Heart right ventricle (tissue), 16 donors: ENCODE measurements at places on chromosomes 1 and 21. TPM values are rescaled to one million over a fixed set of nuclear protein-coding genes. Genes with fewer than 3 reads are reported as not detected.

DNA sequence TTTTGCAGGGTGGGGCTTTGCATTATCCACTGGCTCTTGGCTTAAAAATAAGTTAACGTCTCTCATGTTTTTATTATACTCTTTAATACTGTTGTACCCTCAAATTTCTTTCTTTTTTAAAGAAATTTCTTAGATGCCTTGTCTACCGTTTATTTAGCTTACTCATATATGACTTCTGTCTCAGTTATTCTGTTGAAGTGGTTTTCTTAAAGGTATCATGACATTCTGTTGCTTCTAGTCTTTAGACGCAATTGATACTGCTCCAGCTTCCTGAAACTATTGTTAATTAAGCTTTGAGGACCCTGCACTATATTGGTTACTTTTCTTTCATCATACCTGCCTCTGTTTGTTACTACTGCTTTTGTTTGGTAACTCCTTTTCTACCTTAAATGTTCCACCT, 11.7 kb downstream of the PKN2 start:
- no peak for DNase-seq
- no peak overlapping the region for H3K4me3 ChIP-seq
- H3K27me3 ChIP-seq: no peaks in the 10 kb centered on the region
- no peak overlapping the region for H3K27ac ChIP-seq

DNA sequence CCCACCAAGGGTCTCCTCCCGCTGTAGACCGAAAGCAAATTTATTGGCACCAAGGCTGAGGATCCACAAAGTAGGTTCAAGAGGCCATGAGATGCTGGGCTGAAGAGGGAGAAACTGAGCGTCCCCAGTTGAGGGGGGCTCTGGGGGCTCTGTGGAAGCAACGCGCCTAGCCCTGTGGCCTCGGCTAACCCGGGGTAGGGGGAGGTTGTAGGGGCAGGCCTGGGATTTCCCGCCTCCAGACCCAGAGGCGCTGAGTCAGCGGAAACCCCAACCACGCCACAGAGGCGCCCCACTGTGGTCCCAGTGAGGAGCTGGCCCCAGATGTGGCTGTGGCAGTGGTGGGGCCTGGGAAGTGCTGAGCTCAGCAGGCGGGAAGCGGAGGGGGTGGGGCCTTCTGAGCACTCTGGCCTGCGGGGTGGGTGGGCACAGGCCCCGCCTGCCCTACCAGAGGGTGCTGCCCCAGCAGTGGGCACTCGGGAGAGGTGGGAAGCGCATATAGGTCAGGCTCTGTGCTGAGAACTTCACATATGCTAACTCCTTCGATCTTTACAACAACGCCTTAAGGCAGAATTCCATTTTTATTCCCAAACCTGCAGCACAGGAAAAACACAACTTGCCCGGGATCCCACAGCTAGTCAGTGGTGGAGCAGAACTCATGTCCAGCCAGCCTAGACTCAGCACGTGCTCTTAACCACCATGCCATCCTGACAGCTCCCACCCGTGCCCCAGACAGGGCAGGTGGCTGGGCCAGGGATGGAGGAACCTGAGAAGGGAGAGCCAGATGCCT, 1.5 kb upstream of the COL16A1 start:
- no peaks in the 10 kb centered on the region for H3K36me3 ChIP-seq
- no peaks in the 10 kb centered on the region for H3K27me3 ChIP-seq
- peak overlapping the region; percentile 50 for H3K4me3 ChIP-seq
- peak; percentile 56 for DNase-seq

- H3K4me3 ChIP-seq: no peak overlapping the region
- no peaks in the 10 kb centered on the region for H3K27me3 ChIP-seq
- H3K27ac ChIP-seq: no peak overlapping the region
- DNase-seq: no peak
- no peaks in the 10 kb centered on the region for H3K36me3 ChIP-seq
These were observed 4.3 kb upstream of the NR1I3 start for GRCh38 chr1:161242313-161242712.

GRCh38 chr21:34004974-34005373, 68.4 kb upstream of the MRPS6 start:
- H3K27ac ChIP-seq: no peak overlapping the region
- no peaks in the 10 kb centered on the region for H3K36me3 ChIP-seq
- H3K4me3 ChIP-seq: no peak overlapping the region
- no peaks in the 10 kb centered on the region for H3K27me3 ChIP-seq
- DNase-seq: peak; percentile 33

DNA sequence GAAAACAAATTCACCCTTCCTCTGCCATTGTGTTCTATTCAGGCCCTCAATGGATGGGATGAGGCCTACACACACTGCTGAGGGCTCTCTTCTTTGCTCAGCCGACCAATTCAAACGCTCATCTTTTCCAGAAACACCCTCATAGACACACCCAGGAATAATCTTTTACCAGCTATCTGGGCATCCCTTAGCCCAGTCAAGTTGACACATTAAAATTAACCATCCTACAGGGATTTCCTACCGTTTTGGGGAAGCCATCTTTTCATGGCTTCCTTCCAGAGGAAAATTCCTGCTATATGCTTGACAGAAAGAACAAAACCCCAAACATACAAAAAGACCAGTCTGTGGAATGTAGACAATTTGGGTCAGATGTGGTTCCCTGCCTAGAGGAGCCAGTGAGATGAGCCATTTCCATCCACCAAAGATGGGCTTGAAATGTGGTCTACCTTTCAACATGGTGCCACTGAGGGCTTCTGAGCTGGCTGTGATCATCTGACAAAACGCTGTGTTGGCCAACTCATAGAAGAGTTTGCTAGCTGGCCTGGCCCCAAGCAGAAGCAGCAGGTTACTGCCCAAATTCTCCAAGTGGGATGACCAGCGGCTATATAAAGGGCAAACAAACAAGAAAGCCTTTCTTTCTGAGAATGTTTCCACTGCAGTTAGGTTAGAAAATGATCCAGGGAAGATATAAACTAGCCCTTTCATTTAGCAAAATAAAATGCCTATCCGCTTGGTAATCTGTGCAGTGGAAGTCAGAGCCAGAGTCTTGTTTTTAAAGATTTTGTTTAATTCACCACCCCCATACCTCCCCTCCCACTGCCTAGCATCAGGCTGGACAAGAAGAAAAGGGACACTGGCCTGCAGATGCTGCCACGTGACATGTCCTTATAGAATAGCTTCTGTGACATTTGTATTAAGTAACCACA, 69.1 kb upstream of the MRPS6 start:
- H3K4me1 ChIP-seq: peaks cover 7% of the 10 kb centered on the region
- H3K27me3 ChIP-seq: no peaks in the 10 kb centered on the region
- H3K27ac ChIP-seq: no peak overlapping the region
- no peaks in the 10 kb centered on the region for H3K36me3 ChIP-seq

- DNase-seq: no peak
- H3K36me3 ChIP-seq: no peaks in the 10 kb centered on the region
- no peak overlapping the region for H3K4me3 ChIP-seq
- H3K27me3 ChIP-seq: peaks cover 7% of the 10 kb centered on the region
- no peak overlapping the region for H3K27ac ChIP-seq
These were observed 9.2 kb upstream of the ARF1 start for GRCh38 chr1:228073061-228073856.

DNA sequence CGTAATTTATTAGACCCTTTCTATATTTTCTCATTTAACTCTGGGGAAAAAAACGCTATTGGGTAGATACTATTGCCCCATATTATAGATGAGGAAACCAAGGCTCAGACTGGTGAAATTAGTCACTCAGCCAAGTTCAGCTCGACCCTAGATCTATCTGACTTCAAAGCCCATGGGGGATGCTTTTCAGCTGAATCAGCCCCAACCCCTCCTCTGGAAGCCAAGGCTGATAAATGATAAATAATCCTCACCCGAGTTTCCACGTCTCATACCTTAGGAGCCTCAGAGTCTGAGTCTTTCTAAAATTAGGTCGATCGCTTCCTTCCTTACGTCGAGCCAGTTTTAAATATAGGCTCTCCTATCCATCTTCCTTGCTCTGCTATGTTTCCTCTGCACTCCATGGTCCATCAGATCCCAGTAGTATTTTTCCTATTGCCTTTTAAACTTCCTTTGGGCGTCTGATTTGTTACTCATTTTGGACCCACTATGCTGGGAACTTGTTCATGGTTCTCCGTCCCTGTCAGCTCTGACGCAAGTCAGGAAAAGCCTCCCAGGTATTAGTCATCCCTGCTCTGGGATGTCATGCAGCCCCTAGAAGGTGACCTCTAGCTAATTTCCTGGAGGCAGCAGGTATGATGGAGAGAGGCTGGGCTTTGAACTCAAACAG, 122.8 kb downstream of the PLPP3 start:
- H3K4me3 ChIP-seq: no peak overlapping the region
- DNase-seq: peak; percentile 46
- peaks cover 21% of the 10 kb centered on the region for H3K4me1 ChIP-seq
- H3K36me3 ChIP-seq: no peaks in the 10 kb centered on the region

- H3K4me3 ChIP-seq: no peak overlapping the region
- H3K36me3 ChIP-seq: no peaks in the 10 kb centered on the region
- H3K27ac ChIP-seq: no peak overlapping the region
These were observed 268.7 kb downstream of the PTGER3 start for GRCh38 chr1:70778934-70779333.

GRCh38 chr1:207191776-207192175, 87.7 kb downstream of the C4BPA start:
- no peak overlapping the region for H3K4me3 ChIP-seq
- H3K27ac ChIP-seq: no peak overlapping the region
- DNase-seq: no peak
- H3K36me3 ChIP-seq: no peaks in the 10 kb centered on the region

DNA sequence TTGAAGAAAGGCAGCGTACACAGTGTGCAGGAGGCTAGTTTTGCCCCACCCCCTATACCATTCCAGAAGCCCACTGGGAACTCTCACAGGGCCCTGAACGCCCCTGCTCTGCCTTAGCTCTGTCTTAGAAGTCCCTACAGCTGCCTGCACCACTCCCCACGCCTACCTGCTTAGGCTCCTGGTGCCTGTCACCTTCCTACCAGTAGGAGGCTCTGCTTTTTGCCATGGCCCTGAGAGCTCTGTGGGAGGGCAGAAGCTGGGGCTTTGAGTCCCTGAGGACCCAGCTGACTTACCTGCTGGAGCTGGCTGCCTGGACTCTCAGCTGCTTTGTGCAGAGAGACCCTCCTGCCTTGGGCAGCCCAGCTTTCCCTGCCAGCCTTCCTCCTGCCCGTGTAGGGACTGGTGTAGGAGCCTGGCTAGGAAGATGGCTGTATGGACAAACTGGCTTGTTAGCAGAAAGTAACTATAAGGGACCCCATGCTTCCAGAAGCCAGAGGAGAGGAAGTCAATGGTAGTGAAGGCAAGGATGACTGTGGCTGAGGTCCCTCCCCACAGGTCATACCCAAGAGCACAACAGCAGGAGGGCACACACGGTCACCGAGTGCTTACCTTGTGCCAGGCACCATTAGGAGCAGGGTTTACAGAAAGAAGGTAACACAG, 9.8 kb upstream of the CELSR2 start:
- peak overlapping the region; percentile 45 for H3K27ac ChIP-seq
- H3K4me3 ChIP-seq: no peak overlapping the region
- no peak for DNase-seq
- peaks cover 9% of the 10 kb centered on the region for H3K36me3 ChIP-seq
- no peaks in the 10 kb centered on the region for H3K27me3 ChIP-seq

GRCh38 chr1:234495231-234495990, 16.4 kb upstream of the TARBP1 start:
- H3K4me1 ChIP-seq: peaks cover 29% of the 10 kb centered on the region
- H3K4me3 ChIP-seq: no peak overlapping the region
- no peaks in the 10 kb centered on the region for H3K36me3 ChIP-seq
- DNase-seq: no peak

- H3K27me3 ChIP-seq: no peaks in the 10 kb centered on the region
- no peak overlapping the region for H3K4me3 ChIP-seq
- no peak for DNase-seq
- no peak overlapping the region for H3K27ac ChIP-seq
These were observed 33.9 kb upstream of the GRIK3 start for GRCh38 chr1:37068260-37068659.

GRCh38 chr1:109628540-109629321, 9.1 kb downstream of the AMPD2 start:
- peaks cover 7% of the 10 kb centered on the region for H3K4me1 ChIP-seq
- H3K27me3 ChIP-seq: no peaks in the 10 kb centered on the region
- H3K27ac ChIP-seq: no peak overlapping the region
- no peak overlapping the region for H3K4me3 ChIP-seq
- DNase-seq: no peak
- peaks cover 54% of the 10 kb centered on the region for H3K36me3 ChIP-seq

ARHGEF10L gene
- polyA plus RNA-seq: 68.4 TPM
